ENCODE measurements at places on chromosomes 1 and 21. TPM values are rescaled to one million over a fixed set of nuclear protein-coding genes. Genes with fewer than 3 reads are reported as not detected.
A peak's percentile ranks its signal among the peaks of the same experiment; 100 is the strongest.

- DNase-seq, result no peak
These were observed 100.7 kb upstream of the KIF26B start for GRCh38 chr1:245054105-245054504.

GRCh38 chr1:197928849-197929336 is 11.7 kb downstream of the LHX9 start:
- peak; percentile 59 for DNase-seq

GRCh38 chr1:234396092-234396491 is 22.8 kb downstream of the COA6 start:
- DNase-seq, result no peak

DNA sequence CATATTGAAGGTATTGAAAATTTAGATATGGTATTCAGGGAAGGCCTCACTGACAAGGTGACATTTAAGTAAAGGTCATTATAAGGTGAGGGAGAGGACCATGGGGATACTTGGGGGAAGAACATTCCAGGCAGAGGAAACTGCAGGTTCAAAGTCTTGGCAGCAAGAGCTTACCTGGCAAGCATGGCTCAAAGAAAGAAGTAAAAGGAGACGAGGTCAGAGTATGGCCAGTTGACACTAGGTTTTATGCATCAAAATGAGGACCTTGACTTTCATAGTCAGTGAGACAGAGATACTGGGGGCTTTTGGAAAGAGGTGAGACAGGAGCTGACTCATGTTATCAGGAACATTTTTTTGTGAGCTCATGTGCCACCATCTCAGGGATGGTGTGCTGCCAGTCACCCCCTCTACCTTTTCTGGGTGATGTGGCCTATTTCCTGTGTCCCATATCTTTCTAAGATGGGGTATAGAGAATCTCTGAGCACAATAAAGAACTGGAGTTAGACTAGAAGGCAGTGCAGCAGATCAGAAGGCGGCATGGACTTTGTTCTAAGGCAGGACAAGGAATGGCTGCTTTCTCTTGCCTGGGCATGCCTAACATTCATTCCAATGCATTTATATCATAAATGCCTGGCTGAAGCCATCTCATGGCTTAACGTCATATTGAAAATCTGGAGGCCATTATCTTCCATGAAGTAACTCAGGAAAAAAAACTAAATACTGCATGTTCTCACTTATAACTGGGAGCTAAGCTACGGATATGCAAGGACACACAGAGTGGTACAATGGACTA is 406.7 kb downstream of the NTNG1 start:
- DNase-seq, result no peak

DNA sequence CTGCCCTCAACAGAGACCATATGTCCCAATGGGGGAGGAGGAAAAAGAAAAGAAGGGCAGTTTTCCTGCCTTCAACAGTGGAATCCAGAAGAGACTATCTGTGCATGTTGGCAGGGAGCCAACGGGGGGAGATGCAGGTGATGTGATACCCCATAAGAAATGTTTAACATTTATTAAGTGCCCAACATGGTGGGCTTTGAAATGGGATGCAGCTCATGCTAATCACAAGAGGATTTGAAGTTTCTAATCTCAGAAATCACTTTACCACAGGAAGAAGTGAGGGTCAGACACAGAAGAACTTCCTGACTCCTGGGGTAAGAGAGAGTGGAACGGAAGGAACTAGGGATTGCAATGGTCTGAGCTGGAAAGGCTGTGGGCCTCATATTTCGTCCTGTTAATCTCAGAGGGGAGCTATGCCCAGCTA is 16.2 kb downstream of the CSRP1 start:
- no peak for DNase-seq

Gene SIK1
- 5.7 TPM for total RNA-seq

DNA sequence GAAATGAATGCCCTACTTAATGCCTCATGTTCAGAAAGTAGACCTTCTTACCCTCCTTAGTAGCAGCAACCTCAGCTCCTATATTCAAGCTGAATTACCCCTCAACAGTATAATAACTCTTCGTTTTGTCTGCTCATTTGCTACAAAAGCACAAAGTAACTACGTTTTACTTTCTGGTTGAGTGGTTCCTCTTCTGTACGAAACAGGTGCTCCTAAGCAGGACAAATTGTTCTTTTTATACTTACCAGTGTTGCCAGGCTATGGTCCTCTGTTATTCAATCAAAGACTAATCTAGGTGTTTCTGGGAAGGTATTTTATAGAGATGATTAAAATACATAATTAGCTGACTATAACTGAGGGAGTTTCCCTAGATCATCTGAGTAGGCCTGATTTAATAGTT is 484.2 kb upstream of the ADAMTS5 start:
- no peak for DNase-seq

DNA sequence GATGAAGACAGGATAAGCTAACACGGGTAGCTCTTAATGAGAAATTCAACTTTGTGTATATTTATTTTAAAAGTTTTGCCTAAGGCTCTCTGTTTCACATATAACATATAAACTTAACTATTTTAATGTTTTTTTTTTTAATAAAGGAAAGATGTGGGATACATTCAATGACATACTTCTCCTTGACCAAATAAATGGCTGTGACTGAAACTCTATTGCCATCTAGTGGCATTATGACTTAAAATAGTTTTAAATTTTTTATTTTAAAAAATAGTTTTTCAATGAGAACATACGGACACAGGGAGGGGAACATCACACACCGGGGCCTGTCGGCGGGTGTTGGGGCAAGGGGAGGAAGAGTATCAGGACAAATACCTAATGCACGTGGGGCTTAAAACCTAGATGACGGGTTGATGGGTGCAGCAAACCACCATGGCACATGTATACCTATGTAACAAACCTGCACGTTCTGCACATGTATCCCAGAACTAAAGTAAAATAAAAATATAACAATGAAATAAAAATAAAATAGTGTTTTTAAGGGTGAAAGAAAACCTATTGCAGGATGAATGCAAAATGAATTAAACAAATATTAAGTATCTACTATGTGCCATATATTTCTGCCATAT is 83.4 kb downstream of the LYST start:
- DNase-seq, result no peak

DNA sequence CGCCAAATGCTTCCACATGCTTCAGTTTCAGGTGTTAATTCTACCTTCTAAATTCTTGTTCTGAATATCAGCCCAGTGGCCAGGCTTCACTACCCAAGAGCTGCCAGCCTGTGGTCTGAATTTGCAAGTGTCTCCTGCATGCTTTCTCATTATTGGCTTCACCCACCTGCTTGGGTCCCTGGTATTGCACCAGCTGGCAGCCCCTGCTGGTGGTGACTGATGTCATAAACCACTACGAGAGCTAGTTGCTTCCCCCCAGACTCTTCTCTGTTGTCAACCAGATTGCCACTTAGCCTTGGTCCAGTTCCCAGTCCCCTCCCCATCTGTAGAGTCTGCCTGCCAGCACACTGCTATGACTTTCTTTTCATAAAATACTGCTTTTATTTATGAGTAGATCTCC is 197.7 kb upstream of the DUSP10 start:
- no peak for DNase-seq

Gene OR2T29
- not detected for total RNA-seq

All from activated naive CD8-positive, alpha-beta T cell treated with anti-CD3 and anti-CD28 coated beads for 36 hours (primary cell).